ENCODE measurements at places on chromosomes 4 and X. TPM values are rescaled to one million over a fixed set of nuclear protein-coding genes. Genes with fewer than 3 reads are reported as not detected.

- DNase-seq: peak; percentile 16
- no peaks in the 10 kb centered on the region for H3K36me3 ChIP-seq
- H3K4me1 ChIP-seq: no peaks in the 10 kb centered on the region
- no peaks in the 10 kb centered on the region for H3K27me3 ChIP-seq
- H3K27ac ChIP-seq: no peak overlapping the region
- H3K4me3 ChIP-seq: no peak overlapping the region
These were observed 45.3 kb downstream of the SLC9A6 start for GRCh38 chrX:136030303-136031191.

Gene PRAF2
- 12.8 TPM for polyA plus RNA-seq

Gene NHSL2
- 2.9 TPM for polyA plus RNA-seq

- H3K27ac ChIP-seq: no peak overlapping the region
- no peak for DNase-seq
- H3K27me3 ChIP-seq: no peaks in the 10 kb centered on the region
- peaks cover 15% of the 10 kb centered on the region for H3K36me3 ChIP-seq
- H3K4me1 ChIP-seq: peaks cover 2% of the 10 kb centered on the region
These were observed 11.6 kb downstream of the TXLNG start for GRCh38 chrX:16797841-16798240.
